ENCODE measurements at places on chromosomes 13 and 19.
A peak's percentile ranks its signal among the peaks of the same experiment; 100 is the strongest.

DNA sequence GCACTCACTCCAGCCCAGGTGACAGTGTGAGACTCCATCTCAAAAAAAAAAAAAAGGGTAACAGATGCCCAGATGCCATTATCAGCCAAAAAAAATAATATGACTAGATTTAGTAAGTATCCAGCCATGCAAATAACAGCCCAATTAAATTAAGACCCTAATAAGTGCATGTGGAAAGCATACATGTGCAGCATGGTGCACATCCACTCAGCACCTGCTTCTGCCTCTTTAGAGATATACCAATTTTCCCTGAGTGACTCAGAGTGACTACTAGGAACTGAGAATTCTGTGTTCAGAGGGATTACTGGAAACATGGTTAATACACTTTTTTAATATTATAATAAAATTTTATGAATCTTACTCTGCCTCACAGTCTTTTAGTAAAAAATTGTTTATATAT lies 29.8 kb upstream of the ZNF675 start:
- no peaks in the 10 kb centered on the region for H3K27me3 ChIP-seq
- H3K27ac ChIP-seq = no peak overlapping the region
- H3K4me1 ChIP-seq = no peaks in the 10 kb centered on the region

- peaks cover 18% of the 10 kb centered on the region for H3K4me1 ChIP-seq
- no peak overlapping the region for H3K4me3 ChIP-seq
- H3K27me3 ChIP-seq = no peaks in the 10 kb centered on the region
- no peaks in the 10 kb centered on the region for H3K36me3 ChIP-seq
Measured at GRCh38 chr13:111202156-111202621, 87.1 kb downstream of the ARHGEF7 start.

- DNase-seq = no peak
- H3K4me3 ChIP-seq = no peak overlapping the region
- no peaks in the 10 kb centered on the region for H3K36me3 ChIP-seq
- H3K27me3 ChIP-seq = no peaks in the 10 kb centered on the region
Measured at GRCh38 chr19:13712767-13713201, 51.5 kb upstream of the MRI1 start.

GRCh38 chr13:21657538-21657937 lies 13.3 kb upstream of the FGF9 start:
- no peaks in the 10 kb centered on the region for H3K36me3 ChIP-seq
- DNase-seq = no peak
- H3K27me3 ChIP-seq = no peaks in the 10 kb centered on the region
- no peaks in the 10 kb centered on the region for H3K4me1 ChIP-seq
- no peak overlapping the region for H3K27ac ChIP-seq
- H3K4me3 ChIP-seq = no peak overlapping the region

GRCh38 chr19:1407528-1408299 lies at the start of gene DAZAP1:
TSS of gene DAZAP1 (plus strand) at chr19:1407586. CDS start at chr19:1407774, 188 bp downstream.
- no peaks in the 10 kb centered on the region for H3K27me3 ChIP-seq
- peaks cover 37% of the 10 kb centered on the region for H3K4me1 ChIP-seq
- peak within 1 kb of the TSS; percentile 87 for H3K4me3 ChIP-seq

All from ovary (tissue), 10 donors.